ENCODE measurements at places on chromosomes 7 and 10.

DNA sequence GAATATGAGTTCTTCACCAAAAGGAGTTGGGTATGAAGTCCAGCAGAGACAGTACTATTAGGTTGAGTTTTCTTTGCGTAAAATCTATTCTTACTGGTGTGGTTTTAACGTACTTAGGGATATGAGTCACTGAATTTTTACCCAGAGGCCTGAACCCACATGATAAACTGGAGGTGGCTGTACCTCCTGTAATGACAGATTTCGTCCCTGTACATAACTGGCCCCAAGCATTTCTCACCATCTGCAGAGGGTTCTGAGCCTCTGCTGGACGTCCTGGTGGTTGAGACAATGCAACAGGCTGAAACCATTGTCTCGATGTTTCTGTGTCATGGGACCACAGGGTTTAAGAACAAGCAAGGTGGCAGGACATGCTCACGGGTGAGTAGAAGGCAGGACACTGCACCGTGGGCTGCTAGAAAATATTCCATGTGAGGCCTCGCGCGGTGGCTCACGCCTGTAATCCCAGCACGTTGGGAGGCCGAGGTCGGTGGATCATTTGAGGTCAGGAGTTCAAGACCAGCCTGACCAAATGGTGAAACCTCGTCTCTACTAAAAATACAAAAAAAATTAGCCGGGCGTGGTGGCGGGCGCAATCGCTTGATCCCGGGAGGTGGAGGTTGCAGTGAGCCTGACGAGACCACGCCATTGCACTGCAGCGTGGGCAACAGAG lies 233.9 kb downstream of the DNAJB6 start:
- no peak for DNase-seq

DNA sequence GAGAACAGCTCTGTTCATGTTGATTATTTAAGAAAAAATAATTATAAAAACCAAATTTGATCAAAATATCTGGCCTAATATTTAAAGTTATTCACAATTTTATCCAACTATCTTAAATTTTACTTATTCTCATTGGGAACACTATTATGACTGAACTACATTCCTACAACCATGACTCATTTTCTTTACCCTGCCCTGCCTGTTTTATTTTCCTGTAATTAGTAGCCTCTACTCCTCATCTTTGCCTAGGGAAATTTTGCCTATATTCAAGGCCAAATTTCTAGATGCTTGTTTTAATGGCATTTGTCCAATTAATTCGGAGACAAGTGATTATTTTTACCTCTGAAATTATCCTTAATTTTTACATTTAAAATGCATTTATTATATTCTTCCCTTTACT lies 289.7 kb upstream of the TMEM229A start:
- no peak for DNase-seq

GRCh38 chr10:121822180-121822579 lies 105.7 kb downstream of the ATE1 start:
- no peak for DNase-seq

DNA sequence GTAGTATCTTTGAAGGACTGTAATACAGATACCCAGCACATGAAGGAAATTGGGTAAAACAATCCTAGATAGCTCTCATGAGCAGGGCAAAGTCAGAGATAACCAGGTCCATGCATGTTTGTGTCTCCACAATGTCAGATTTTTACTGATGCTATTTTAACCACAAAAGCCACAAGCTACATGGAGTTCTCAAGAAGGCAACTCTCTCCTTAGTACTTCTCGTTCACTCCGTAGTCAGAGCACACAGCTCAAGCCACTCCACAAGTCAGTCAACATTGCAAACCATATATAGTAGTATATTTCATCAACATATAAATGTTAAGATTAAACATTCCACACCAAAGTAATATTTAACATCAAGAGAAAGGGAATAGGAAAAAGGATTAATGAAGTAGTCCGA lies 98.0 kb upstream of the PIK3CG start:
- no peak for DNase-seq

GRCh38 chr10:80517416-80518142 lies 20.1 kb upstream of the SH2D4B start:
- DNase-seq: no peak

GRCh38 chr7:50377356-50377755 lies 72.8 kb downstream of the FIGNL1 start:
- DNase-seq: no peak

DNA sequence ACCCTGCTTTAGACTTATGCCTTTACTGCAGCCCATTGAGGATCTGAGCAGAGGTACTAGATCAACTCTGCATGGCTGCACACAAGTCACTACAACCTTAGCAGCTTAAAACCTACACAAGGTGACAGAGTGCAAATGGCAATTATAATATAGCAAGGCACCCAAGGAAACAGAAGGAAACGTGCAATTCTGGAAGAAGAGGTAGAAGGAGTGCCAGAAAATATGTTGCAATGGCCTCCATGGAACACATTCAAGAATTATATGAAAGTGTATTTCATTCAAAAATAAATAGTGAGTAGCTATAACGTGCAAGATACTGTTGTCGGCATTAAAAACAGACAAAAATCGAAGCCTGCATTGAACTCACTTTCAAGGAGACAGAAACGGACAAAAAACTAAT lies 2.9 kb upstream of the AKR1C8 start:
- DNase-seq: no peak

DNA sequence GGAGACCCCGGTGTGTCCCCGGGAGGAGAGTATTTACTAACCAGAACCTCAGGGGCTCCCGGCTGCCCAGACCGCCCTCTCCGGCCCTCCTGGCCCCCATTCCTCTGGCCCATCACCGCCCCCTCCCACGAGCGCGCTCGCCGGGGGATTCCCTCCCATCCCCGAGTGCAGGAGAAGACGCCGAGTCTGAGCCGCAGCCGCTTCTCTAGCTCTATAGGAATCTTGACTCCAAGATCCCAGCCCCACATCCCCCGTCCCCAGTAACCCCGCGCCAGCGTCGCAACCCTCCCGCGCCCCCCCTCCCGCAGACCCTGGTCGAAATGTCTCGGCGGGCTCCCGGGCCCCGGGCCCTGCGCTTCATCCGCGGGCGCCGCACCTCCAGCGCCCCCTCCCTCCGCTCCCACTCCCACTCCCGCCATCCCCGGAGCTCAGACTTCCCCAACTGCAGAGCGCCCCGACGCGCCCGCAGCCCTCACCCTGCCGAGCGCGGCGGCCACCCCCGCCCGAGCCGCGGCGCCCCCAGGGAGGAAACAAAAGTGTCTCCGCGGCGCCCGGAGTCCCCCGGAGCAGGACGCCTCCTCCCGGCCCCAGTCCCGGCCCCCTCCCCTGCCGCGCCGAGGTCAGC lies 541 bp downstream of the ELMO1 start:
- DNase-seq: no peak

DNA sequence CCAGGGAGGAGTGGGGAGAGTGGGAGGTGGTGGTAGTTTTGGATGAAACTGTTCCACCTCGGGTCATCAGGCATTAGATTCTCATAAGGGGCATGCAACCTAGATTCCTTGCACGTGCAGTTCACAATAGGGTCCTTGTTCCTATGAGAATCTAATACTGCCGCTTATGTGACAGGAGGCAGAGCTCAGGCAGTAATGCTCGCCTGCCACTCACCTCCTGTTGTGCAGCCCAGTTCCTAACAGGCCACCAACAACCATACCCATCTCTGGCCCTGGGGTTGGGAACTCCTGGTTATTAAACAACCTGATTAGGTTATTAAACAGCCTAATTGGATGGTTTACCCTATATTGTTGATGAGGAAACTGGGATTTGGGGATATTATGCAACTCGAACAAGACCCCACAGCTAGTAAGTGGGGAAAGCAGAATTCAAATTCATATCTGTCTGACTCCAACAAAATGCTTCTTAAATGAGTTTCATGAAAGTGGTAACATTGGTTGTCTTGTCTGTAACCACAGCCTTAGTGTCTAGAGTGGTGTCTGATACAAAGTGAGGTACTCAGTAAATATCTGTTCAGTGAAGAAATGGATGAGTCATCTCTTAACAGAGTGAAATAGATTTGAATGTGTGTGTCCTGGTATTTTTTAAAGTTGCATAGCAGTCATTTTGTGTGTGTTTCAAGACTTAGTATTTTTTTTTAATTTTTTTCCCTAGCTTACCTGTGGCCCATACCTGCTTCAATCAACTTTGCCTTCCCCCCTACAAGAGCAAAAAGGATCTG lies 101.6 kb downstream of the HECTD2 start:
- DNase-seq: no peak

DNA sequence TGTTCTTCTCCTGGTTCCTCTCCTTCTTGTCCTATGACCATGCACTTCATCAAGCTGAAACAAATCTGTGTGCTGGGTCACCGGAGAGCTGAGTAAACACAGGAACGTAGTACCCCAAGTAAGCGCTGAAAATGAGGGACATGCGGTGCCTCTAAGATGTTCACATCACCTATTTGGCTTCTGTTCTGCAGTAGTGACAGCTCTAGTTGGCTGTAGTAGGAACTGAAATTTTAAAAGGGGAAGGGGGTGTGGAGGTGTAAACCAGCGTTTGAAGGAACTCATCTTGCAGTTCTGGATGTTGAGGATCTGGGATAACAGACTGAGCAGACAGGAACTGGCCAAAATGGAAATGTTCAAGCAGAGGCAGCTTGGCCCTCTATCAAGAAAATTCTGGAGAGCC lies 85.2 kb downstream of the WNT2 start:
- no peak for DNase-seq

DNA sequence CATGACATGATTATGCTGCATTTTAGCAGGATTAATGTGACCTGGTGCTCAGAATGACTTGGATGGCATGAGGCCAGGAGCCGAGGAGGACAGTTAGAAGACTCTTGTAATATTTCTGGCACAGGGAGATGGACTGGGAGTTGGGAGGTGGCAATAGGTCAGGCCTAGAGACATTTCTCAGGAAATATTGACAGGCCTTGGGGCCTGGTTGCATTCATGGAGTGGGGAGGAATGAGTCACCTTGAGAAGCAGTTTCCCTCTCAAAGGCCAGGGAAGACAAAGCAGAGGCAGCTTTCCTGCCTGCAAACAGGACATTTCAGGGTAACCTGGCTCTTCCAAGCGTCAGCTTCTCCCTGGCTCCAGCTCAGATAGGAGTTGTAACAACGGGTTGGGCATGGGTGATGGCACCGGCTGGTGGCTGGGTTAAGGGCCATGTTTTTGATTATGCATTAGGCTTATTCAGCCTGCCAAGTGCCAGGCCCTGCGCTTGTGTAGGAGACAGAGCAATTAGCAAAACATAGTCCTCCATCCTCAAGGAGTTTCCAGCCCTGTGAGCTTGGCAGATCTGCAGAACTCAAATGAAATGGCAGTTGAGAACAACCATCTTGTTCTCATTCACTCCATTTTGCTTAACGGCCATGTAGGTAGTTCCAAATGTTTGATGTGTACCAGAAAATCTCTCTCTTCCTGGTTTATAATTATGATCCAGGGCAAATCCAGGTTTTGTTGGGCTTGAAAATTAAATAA lies 38.2 kb downstream of the HK1 start:
- DNase-seq: no peak

Data from Ammon's horn (tissue), 1 donor.